ENCODE measurements at places on chromosomes 2 and 18.

GRCh38 chr18:23918395-23919032 is 96.0 kb upstream of the TTC39C start:
- peak; percentile 38 for DNase-seq

DNA sequence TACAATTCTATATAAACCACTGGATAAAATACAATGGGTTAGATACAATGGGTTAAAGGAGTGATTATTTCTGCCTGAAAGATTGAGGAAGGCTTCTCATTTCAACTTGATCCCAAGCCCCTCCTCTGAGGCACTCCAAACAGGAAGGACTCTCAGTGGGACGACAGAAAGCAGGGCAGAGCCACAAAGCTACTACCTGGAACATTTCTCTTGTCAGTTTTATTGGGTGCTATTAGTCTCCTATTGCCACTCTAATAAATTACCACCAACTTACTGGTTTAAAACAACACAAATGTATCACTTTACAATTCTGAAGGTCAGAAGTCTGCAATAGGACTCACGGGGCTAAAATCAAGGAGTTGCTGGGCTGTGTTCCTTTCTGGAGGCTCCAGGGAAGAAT is 146.7 kb downstream of the MREG start:
- no peak for DNase-seq

GRCh38 chr2:186688813-186689212 is 5.0 kb upstream of the FAM171B start:
- no peak for DNase-seq

- no peak for DNase-seq
Observed at GRCh38 chr18:7896161-7896560, 329.0 kb downstream of the PTPRM start.

DNA sequence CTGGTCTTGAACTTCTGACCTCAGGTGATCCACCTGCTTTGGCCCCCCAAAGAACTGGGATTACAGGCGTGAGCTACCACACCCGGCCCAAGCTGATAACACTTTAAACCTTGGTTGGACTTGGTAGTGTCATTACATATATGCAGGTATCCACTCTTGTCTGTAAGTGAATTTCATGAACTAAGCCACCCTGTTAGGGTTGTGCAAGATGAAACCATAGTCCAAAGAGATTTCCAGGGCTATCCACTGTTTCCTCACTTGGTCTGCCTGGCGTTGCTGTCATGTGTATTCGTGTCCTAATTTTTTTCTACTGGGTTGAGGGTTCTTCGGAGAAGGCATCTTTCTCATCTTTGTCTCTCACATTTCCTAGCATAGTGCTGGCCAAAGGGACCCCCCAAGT is 203.0 kb downstream of the CAMKMT start:
- DNase-seq: no peak

- DNase-seq: no peak
Observed at GRCh38 chr2:196939371-196939770, 12.9 kb upstream of the PGAP1 start.

DNA sequence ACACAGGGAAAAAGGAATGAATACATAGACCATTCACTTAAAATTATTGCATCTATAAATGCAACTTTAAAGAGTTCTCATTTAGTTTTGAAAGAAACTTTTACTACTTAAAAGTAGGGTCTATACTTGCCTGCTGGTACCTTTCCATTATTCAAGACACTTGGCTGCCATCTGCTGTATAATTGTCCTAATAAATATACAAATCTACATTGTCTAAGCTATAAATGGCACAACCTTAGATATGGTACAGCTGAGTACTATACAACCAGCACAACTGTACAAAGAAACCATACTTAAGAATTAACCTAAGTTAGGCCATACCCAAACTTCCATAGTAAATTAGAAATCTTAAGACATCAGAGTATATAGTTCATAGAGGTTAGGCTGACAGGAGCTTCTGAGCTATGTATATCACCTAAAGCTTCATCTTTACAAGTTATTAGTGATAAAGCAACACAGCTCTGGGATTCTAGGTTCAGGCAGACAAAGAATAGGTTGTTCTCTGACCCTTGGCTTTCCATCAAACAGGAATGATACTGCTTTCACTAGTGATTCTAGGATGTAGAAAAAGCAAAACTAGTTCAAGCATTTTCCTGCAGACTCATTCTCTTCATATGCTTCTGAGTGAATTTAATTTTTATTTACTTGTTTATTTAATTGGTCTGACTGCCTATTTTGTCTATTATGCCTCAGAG is 22.1 kb downstream of the EXOC6B start:
- DNase-seq: no peak

Data from thoracic aorta (tissue), 2 donors.